ENCODE measurements at places on chromosomes 5 and 9.

- peak; percentile 17 for DNase-seq
Measured at GRCh38 chr9:111914749-111915424, 18.3 kb downstream of the UGCG start.

GRCh38 chr5:68049053-68049713 lies 166.4 kb upstream of the PIK3R1 start:
- no peak for DNase-seq

GRCh38 chr5:110106750-110107149 lies 417.0 kb downstream of the MAN2A1 start:
- DNase-seq: no peak

- DNase-seq: no peak
Measured at GRCh38 chr9:123749580-123750202, 180.2 kb downstream of the DENND1A start.

DNA sequence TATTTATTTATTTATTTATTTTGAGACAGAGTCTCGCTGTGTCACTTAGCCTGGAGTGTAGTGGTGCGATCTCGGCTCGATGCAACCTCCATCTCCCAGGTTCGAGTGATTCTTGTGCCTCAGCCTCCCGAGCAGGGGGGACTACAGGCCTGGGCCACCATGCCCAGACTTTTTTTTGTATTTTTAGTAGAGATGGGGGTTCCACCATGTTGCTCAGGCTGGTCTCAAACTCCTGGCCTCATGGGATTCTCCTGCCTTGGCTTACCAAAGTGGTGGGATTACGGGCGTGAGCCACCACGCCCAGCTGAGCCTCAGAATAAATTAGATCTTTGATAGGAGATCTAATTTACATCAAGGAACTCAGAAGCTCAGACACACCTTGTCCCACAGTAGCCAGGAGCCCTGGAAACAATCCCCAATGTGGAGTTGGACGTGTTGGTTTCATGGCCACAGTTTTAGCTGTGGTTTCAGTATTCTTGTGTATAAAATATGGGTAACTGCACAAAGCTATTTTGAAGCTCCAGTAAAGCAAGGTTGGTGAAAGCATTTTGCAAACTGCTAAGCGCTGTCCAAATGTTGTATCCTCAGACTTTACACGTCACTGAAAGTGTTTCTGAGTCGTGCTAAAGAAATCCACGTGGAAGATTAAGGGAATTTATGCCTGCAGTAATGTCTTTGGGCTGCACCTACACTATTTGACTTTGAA lies 3.0 kb upstream of the HNRNPAB start:
- no peak for DNase-seq

DNA sequence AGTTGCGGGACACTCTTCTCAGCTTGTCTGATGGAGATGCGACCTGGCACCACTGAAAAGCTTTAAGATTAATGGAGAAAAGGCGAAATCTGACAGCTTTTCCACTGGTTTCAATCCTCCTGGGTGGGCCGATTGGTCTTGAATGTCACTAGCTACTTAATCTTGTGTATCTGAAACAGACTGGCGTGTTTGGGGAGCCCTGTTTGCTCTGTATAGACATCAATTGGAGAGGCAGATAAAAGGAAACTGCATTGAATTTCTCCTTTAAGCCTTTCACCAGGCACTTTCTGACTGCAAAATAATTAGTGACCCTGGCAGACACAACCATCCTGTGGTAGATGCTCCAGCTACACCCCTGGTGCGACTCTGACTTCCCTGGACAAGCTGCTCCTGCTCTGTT lies 224.2 kb downstream of the NDUFS4 start:
- no peak for DNase-seq

- DNase-seq: no peak
Measured at GRCh38 chr9:13898957-13899356, 415.0 kb downstream of the NFIB start.

GRCh38 chr5:105146867-105147266 lies 1584.3 kb upstream of the NUDT12 start:
- DNase-seq: no peak

- DNase-seq: no peak
Measured at GRCh38 chr5:24073107-24073506, 565.7 kb downstream of the PRDM9 start.

GRCh38 chr5:14200312-14200990 lies 57.3 kb downstream of the TRIO start:
- no peak for DNase-seq

Measured in fibroblast of the conjunctiva (primary cell).